ENCODE measurements at places on chromosomes 12 and 14.
A peak's percentile ranks its signal among the peaks of the same experiment; 100 is the strongest.

DNA sequence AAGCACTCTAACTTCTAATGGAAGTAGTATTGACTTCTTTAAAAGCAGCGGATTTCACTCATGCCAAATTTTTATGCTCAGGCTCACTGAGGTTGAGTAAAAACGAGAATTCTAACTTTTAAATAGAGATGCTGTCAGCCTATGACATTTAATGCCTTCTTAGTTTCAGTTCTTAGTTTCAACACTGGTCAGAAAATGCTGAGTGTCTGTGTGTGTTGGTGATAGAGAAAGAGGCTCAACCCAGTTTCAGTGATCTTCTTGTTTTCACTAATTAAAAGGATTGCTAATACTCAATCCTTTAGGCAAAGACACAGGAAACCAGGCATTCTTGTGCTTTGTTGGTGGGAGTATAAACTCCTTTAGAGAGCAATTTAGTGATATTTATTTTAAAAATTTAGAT, 31.0 kb downstream of the PEBP1 start:
- no peak for DNase-seq

DNA sequence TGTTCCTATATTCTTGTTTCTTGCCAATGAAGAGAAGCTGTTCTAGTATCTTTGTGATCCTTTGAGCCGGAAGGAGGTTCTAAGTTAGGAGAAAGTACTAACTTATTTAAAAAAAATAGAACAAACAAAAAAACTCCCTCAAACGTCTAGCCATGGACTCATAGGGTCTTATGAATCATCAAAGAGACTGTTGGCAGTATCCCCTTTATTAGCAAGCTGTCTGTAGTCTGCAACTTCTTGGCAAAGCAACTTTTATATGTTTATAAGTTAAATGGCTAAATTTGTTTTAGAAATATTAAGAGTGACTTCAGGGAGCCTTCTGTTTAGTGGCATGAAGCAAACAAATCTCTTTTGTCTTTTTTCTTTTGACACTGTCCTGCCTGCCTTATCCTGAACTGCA, 291.9 kb downstream of the FUT8 start:
- no peak for DNase-seq

GRCh38 chr14:94342334-94342934, 19.3 kb upstream of the SERPINA6 start:
- no peak for DNase-seq

- no peak for DNase-seq
These were observed 68.0 kb upstream of the IFNG-AS1 start for GRCh38 chr12:67921286-67921685.

GRCh38 chr12:56521209-56521589, 421 bp upstream of the RBMS2 start:
- DNase-seq, result no peak

GRCh38 chr12:5807090-5807414, 138.0 kb downstream of the ANO2 start:
- no peak for DNase-seq

GRCh38 chr12:58570411-58570810, 349.9 kb downstream of the LRIG3 start:
- no peak for DNase-seq

DNA sequence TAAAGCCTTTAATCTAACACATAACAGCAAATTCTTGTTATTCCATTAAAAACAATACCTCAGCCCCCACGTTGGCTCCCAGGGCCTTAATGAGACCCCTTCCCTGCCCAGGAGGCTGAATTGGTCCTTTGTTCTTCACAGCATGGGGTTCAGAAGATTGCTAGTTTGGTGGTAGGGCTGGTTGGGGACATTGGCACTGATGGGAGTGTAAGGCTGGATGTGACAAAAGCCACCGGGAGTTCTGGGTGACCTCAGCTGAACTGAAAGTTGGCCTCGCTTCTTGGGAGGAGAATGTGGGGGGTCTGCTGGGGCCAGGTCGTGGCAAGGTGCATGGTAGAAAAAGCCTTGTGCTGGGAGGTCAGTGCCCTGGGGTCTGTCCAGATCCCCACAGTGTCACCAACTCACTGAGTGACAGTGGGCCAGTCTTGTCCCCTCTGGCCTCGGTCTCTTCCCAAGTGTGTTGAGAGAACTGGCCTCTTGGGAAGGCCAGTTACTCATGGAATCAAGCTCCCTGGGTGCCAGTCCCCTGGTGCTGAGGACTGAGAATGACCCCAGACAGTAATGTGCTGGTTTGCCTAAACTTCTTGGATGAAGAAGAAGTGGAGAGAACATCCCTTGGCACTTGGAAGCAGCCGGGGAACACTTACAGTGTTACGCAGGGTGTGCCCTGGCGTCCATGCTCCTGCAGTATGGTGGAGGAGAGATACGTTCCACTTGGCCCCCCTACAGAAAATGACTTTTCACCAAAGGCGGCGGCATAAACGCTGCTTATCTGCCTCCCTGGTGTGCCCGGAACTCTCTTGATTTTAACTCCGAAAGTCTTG, 283.7 kb upstream of the RTL1 start:
- no peak for DNase-seq

DNA sequence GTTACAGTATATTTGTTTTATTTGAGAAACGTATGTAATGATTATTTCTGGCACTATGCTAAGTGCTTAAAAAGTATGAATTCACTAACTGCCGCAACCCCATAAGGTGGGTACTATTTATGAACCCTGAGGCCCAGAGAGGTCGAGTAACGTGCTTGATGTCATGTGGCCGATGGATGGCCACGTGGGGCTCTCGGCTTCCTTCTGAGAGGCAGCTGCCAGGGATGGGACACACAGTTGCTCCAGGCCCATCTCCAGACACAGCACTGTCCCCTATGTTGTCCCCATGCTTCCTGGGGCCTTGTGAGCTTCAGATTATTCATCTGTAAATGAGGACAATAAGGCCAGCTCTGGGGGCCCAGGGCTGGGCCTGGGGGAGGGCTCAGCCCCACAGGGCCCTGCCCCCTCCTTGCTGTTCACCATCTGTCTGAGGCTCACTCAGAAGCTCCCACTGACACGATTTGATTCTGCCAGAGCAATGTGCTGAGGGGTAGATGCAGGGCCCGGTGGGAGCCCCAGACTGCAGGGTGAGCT, 115.0 kb downstream of the CALM1 start:
- no peak for DNase-seq

DNA sequence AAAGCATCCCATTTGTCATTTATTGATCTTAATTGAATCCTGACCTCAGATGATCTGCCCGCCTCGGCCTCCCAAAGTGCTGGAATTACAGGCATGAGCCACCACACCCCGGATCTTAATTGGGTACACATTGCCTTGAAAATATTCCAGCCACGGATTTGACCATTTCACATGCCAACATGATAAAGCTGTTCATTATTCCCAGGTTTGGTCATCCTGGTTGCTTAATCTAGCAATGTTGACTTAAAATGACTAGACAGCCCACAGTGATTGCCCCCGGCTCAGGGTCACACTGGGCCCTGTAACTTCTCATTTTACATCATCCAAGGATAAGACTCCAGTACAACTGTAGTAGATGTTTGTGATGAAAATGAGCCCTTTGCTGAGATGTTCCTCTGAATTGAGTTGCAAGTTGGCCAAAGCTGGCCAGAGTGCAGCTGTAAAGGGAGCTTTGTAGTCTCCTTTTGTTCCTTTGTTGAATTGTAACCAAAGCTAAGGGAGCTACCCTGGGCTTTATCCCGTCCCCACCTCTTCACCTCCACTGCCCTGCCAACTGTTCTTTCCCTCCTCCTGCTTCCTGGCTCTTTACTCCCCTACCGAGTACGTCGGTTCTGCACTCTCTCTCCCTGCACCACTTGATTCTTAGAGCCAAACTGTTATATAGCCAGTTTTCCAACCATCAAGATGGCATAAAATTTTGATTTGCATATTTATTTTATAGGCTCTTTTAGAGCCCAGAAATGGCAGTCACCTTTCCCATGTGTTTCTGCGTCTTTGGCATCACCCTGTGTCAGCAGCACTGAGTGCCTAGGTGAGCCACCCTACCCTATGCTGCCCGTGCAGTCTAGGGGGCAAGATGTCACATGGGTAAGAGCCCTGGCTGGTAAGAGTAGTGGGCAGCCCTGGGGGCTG, 141.3 kb upstream of the HIF1A start:
- no peak for DNase-seq

DNA sequence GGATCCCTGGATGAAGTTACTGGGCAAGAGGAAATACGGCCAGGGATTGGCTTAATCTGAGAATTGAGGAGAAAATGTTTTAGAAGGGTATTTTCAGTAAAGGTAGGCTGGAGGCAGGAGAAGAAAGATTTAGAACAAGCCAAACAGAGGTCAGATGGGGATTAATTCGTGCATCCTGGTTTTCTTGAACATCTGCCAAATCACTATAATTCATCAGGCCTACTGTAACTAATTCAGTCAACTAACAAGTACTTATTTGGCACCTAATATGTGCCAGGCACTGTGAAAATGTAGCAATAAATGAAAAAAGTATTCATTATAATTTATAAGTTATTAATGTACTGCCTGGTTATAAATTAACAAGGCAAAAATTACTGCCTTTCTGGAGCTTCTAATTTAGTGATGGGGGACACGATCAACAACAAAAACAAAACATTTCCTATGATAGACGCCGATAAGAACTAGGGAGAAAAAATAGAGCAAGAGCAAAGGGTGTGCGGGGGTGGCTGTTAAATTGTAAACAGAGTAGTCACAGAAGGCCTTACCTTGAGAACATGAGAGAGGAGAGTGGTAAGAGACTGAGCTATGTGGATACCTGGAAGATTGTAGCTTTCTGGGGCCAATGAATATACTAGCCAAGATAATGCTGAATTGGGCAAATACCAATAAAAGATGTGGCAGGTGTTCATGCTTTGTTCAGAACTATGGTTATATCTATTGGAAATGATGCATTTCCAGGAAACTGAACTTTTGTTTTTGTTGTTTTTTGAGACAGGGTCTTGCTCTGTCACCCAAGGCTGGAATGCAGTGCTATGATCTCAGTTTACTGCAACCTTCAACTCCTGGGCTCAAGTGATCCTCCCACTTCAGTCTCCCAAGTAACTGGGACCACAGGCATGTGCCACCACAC, 34.0 kb downstream of the DUSP16 start:
- DNase-seq, result no peak

DNA sequence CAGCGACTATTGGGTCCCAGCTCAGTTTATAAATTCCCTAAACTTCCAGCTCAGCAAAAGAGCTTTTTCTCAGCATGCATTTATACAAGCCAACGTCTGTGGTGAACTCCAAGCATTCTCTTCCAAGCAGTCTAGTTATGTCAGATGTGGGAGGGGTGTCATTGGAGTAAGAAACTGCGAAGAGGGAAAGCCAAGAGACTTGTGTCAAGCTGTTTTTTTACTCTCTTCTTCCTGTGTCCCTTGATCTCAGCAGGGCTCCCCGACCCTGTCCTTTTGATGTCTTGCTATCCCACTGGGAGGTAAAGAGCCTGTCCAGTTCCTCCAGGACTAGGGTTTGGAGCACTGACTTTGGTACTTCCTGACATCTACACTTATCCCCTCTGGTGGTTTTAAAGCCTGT, 69.0 kb downstream of the PPM1H start:
- no peak for DNase-seq

- peak; percentile 100 for DNase-seq
These were observed at the start of gene NKX2-1 for GRCh38 chr14:36519431-36520321. Gene NKX2-1 (minus strand): TSS chr14:36520232. CDS start chr14:36520129, 103 bp downstream.
